Stimulated activated naive CD8-positive, alpha-beta T cell treated with anti-CD3 and anti-CD28 coated beads, Interleukin-15, Interleukin-2, amounts not matched to agents 100 U/mL and 50 U/mL, for 24 hours (primary cell): ENCODE measurements at places on chromosomes 7 and 10.

- DNase-seq: no peak
These were observed 49.7 kb upstream of the YAE1 start for GRCh38 chr7:39516498-39516897.

- no peak for DNase-seq
These were observed 468.7 kb downstream of the RPS24 start for GRCh38 chr10:78502210-78502936.

DNA sequence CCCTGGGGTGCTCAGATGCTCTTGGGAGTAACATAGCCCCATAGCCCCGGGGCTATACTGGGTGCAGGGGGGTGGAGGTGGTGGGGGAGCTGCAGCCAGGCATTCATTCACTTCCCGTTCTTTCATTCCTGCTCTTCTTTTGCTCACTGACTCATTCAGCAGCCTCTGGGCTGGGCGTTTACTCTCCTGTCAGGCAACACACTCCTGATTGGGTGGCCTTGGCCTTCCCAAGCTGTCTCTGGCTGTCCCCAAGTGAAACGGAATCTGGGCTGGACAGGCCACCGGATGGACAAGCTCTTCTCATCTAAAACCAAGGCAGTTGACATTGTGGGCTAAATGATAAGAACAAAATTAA is 34.6 kb downstream of the CHST3 start:
- DNase-seq: no peak

- peak; percentile 48 for DNase-seq
These were observed at the start of gene SH2B2 for GRCh38 chr7:102286237-102287110. SH2B2 (plus strand) TSS chr7:102286868; CDS start chr7:102300551, 13,683 bp downstream.

DNA sequence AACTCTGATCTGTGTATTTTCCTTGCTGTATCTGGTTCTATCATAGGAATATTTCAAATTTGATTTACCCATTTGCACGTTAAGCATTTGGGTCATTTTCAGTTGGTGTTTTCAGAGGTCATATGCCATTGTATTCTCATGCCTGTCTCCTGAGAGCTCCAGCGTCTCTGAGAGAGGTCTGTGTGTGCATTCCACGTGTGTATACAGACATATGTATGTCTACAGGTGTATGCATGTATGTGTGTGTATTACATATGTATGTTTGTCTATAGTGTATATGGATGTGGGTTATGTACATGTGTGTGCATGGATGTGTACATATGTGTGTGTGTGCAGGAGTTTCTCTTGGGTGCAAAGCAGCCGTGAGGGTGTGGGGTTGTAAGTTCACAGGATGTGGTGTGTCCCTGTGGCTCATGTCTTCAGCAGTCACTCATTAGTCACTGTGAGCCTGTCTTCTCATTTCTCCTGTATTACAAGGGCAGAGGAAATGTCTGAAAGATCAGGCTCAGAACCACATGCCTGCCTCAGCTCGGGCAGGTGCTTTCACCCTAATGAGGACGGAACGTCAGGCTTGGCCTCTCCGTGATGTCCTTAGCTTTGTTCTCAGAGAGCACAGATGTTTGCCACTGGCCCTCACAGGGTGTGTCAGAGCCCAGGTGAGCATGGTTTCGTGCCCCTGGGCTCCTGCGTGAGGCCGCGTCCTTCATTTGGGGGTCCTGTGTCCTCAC is 101.6 kb downstream of the NKX6-2 start:
- DNase-seq: peak; percentile 42

GRCh38 chr10:876438-876837 is 55.1 kb downstream of the LARP4B start:
- DNase-seq: no peak

- no peak for DNase-seq
These were observed 64.0 kb upstream of the CTTNBP2 start for GRCh38 chr7:117937049-117937752.

DNA sequence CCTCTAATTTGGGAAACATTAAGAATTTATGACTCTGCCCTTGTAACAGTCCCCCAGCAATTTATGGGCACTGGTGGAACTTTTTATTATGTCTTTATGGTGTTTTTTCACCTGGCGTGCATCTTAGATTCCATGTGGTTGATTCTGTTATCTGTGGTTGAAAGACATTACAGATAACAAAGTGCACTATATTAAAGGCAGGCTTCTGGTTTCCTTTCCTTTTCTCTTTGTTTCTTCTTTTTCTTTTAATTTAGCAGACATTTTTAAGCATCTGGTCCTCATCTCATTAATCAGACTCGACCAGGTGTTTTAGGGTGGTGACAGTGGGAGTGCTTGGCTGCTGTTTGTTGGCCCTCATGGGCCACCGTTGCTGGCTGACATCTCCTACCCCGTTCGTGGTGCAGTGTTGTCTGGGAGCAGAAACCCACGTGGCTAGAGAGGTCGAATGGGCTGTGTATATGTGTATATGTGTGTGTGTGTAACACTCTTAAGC is 77.4 kb downstream of the LRMDA start:
- no peak for DNase-seq

DNA sequence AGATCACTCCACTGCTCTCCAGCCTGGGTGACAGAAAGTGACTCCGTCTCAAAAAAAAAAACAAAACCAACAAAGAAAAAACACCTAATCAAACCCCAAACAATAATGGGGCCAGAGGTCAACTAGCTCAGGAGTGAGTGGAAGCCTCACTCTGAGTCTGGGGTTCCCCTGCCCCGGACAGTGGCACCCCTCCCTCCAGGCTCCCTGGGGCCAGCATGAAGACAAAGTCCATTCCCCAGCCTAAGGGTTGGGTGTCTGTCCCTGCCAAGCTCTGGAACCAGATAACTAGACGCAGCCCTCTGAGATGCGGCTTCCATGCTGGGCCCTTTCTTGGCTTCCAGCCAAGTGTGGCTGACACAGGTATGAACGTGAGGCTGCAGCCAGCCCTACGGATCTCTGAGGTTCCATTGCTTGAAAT is 1.7 kb upstream of the FUOM start:
- DNase-seq: no peak

- DNase-seq: peak; percentile 7
These were observed 210.5 kb downstream of the ARHGAP21 start for GRCh38 chr10:24513155-24513554.

DNA sequence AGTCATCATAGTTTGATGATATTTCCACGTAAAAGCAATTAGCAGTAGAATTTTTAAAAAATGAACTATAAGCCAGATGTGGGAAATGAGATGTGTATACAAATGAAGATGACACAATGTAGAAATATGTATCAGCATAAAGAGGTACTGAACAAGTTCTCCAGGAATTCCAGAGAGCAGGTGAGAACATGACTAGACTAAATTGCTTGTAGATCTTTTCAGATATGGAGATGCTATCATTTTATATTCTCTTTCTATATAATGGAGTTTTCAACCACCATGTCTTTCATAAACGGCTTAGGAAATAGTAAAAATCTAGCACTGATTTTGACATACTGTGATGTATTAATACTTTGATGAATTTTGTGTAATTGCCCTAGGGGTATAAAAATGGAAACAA is 130.9 kb downstream of the SEMA3D start:
- DNase-seq: no peak

GRCh38 chr10:120979435-120980278 is 128.5 kb downstream of the WDR11 start:
- DNase-seq: peak; percentile 12

DNA sequence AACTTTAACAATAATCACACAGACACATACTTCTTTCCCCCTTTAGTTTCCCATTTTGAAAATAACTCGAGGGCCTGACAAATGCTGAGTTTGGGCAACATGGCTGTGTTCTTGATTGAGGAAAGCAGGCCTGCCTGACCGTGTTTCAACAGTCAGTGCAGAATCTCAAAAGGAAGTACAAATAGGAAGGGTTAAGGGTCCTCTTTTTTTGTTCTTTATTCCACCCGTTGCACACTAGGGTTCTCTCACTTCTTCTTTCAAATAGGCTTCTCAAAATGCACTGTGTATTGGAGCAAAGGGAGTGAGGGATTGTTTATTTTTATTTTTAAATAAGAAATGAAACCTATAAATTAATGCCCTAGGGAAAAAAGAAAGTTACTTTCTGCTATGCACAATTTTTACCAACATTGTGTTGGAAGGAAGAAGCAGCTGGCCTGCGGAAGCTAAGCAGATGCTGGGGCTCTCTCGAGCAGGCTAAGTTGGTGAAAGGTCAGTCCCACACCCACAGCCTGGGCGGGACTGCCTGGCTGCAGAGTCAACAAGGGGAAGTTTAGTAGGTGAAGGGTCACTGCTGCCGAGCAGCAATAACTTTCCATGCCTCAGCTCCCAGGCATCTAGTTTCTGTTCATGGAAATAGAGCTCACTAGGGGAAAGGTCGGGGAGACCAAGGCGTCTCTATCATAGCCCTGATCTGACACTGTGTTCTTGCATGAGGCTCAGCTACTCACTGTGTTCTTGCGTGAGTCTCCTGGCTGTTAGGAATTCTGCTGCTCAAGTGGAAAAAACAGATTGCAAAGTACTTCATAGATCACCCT is 12.2 kb upstream of the PDK4 start:
- peak; percentile 19 for DNase-seq

GRCh38 chr7:80054356-80054755 is 80.3 kb upstream of the GNAI1 start:
- no peak for DNase-seq

DNA sequence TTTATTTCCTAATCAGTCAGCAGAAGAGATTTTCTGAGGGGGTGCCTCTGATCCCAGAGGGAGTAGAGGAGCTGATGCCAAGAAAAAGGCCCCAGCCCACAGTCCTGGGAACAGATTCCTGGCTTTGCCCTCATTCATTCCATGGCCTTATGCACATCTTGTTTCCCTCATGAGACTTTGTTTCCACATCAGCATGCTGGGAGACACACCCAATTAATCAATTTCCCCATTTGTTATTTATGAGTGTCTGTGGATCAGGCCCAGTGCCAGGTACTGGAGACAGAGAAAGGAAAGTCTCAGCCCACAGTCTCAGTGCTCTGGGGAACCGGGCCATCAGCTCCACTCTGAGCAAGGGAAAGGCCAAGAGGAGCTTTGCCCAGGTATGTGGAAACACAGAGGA is 496.2 kb upstream of the ZMIZ1 start:
- no peak for DNase-seq

DNA sequence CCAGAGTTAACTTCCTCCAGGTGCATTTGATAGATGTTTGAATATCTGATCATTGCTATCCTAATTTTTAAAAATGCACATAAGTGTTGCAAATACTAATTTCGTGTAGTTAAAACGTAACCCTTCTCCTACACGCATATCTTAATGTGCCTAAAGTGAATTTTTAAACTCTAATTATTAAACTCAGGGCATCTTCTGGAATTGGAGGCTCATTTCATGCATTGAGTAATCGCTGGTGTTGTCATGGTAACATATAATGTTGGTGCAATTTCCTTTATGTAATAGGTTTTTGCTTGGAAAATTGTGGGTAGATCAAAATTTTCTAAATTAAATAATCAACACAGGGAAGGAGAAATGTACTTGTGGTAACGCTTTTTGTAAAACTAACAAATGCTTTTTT is 56.2 kb downstream of the ARMC3 start:
- DNase-seq: no peak

GRCh38 chr7:73703225-73703624 is 16.2 kb downstream of the STX1A start:
- DNase-seq: no peak

DNA sequence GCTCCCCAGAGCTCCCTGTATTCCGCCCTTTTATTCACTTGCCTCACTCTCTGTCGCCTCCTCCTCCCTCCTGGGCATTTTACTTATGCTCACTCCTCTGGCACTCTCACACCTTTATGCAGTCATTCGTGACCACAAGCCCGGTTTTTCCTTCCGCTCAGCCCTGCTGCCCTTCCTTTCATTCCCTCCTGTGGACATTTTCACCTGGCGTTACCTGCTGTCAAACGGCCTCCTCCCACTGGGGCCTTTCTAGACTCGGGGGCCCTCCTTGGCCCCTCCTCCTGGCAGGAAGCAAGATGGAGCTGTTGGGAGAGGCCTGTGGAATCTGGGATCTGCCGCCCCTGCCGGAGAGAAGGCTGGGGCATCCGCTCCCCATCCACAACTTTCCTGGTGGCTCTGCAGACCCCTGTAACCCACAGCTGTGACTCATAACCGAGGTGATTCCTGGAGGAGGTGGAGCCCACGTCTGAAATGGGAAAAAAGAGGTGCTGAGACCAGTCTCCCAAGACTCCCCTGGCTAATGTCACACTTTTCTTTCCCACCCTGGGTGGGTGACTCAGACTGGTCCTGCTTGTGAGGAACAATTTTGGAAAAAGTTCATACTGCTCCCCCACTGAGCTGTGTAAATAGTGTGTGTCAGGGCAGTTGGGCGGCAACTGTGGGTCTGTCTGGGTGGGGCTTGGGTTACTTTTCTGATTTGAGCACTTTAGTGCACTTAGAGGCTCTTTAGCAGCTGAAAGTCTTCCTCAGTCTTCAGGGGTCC is 1.2 kb downstream of the VCL start:
- peak; percentile 22 for DNase-seq

DNA sequence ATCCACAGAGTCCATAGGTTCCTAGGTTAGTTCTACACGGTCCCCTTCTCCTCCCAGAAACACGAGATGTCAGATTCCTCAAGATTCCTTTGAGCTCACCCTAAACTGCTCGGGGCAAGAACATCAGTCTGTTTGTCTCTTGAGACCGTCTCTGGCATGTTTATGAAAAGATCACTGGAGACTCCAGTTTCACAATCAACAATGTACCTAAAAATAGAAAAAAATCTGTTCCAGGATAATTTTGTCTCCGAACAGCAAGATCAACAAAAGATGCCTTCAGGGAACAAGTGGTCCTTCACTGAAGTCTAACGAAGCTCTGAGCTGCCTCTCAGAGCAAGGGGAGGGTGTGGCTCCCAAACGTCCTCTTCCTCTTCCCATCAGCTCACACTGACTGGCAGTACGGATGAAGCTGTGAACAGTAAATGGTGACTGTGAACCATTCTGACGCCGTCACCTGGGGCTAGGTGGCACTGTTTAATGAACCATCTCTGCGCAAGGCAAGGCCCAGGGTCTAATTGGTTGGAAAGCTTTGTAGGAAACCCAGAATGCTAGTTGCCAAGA is 156.2 kb upstream of the LYZL1 start:
- DNase-seq: no peak

GRCh38 chr10:74107391-74107790 is 43.2 kb downstream of the AP3M1 start:
- DNase-seq: no peak

DNA sequence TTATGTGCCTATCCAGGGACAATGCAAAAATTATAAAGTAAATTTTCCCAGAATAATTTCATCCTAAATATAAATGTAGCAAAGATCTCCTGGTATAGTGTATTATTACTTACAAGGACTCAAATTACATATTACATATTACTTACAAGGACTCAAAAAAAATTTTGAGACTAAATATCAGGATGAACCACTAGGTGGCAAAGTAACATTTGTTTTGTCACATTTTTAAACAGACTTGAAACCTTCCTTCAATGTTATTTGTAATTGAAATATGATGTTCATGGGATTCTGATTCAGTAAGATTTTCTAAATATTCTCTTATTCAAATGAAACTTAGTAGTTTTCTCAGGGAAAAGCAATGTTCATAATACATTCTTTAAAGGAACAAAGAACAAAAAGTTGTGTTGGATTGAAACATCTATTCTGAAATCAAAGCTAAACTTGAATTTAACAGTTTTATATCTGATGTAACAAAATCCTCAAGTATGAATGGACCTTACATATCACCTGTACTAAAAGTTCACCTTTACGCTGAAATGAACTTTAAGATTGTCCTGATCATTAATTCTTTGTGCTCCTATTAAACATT is 74.3 kb upstream of the GNAI1 start:
- no peak for DNase-seq

GRCh38 chr7:1364906-1365570 is 94.2 kb downstream of the MICALL2 start:
- DNase-seq: no peak
